NCI-H1694 (cell line): ENCODE measurements at places on chromosomes 5 and 9.

DNA sequence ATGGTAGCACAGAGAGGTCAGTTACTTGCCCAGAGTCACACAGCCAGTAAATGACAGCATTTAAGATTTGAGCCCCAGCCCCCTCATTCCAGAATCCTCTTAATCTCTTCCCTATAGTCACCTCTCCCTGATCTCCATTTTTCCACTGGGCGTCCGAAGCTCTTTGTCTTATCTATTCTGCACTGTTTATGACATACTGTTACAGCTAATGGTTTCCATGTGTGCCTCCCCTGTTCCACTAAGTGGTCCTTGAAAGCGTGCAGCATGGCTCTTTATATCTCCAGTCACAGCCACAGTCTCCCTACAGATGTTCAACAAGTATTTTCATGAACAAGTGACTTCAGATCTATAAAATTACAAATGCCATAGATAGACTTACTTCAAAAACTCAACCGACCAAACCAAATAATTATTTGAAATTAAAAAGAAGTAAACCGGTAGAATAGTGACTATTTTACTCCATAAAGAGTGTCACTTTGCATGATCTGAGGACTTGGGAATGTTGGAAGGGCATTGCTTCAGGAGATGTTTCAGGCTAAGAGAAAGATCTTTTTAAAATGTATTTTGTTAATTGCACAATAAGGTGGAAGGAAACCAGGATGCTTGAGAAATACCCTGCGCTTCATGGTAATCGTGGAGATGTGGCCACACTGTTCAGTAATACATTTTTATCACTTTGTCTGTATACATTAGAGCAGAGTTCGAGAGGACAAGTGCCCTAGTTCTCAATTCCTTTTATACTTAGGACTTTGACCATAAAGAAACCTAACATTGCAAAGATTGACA, 237.2 kb downstream of the FBXL7 start:
- DNase-seq: no peak

DNA sequence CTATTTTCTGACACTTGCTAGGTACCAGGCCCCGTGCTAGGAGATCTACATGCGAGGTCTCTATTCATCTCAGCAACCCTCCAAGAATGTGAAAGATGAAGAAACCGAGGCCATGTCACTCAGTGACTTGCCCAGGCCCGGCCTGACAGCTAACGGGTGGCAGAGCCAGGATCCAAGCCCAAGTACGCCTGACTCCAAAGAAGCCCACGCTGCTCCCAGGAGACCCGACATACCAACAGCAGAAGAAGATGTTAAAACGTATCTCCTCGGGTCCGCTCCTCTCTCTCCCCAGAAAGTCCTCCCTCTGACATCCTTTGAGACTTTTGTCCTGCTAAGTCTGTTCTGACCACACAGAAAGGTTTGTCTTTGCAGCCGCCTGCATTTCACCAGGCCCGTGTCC, 65.2 kb downstream of the CRB2 start:
- no peak for DNase-seq

- DNase-seq: no peak
Measured at GRCh38 chr9:18672706-18673105, 198.8 kb downstream of the ADAMTSL1 start.

DNA sequence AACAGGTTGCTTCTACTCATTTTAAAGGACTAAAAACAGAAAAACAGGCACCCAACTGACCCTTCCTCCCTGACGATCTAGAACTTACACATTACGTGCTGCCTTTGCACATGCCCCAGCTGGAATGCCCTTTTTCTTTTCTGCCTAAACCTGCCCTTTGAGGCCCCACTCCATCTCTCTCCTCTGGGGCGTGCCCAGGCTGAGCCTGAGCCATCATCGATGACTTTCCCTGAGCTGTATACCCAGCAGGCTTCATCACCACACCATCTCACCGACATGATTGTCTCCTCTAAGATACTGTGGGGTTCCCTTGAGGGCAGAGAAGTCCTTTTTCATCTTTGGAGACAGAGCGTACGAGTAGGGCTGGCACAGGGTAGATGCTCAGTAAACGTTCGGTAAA, 24.1 kb upstream of the GABBR2 start:
- DNase-seq: no peak

DNA sequence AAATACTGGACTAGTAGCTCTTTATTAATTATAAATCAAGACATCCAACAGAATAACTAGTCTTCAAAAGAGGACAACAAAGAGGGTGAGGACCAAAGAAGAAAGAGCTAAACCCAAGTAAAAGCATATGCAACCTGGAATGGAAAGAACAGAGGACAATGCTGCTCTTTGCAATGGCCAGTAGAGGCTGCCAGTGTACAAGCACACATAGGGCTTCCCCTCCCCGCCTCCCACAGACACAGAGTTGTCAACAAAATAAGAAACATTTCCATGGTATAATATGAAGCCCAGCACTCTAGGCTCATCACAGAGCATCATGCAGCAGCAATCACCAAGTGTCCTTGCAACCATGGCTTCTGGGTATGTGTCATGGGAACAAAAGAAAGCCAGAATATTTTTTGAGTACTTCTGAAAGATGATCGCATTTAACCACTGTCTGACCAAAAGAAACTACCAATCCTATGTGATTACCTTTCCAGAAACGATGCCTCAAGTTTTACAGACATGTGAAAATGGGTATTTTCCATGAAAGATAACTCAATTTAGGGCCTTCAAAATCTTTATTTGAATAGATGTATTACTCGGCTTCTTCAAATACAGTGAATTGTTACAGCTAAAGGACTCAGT, 58.1 kb downstream of the RFX3 start:
- peak; percentile 50 for DNase-seq

DNA sequence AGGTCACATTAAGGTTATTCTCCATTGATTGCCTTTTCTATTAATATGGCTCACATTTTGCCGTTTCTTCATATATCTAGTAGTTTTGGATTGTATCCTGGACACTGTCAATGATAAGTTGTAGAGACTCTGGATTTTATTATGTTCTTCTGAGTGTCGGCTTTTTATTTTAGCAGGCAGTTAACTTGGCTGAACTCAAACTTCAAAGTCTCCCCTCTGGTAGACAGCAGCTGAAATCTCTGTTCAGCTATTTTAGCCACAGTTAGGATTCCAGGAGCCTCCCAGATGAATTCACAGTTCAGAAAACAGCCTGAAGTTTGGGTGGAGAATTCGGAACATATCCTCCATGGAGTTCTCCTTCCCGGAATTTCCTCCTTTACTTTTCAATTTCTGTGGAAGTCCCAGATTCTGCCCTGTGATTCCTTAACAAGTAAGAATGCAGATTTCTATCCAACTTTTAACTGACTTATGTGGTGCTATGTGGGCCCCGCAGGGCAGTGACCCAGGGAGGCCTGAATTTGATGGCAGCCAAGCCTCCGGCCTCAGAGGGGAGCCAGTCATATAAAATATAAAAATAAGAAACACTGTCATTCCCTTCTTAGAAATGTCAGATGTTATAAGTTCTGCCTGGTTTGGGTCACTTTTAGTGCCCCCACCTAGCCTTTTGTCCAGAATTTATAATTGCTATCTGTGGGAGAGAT, 39.3 kb upstream of the MVB12B start:
- DNase-seq: no peak

GRCh38 chr9:90991953-90992352, 190.3 kb downstream of the SYK start:
- DNase-seq: no peak

DNA sequence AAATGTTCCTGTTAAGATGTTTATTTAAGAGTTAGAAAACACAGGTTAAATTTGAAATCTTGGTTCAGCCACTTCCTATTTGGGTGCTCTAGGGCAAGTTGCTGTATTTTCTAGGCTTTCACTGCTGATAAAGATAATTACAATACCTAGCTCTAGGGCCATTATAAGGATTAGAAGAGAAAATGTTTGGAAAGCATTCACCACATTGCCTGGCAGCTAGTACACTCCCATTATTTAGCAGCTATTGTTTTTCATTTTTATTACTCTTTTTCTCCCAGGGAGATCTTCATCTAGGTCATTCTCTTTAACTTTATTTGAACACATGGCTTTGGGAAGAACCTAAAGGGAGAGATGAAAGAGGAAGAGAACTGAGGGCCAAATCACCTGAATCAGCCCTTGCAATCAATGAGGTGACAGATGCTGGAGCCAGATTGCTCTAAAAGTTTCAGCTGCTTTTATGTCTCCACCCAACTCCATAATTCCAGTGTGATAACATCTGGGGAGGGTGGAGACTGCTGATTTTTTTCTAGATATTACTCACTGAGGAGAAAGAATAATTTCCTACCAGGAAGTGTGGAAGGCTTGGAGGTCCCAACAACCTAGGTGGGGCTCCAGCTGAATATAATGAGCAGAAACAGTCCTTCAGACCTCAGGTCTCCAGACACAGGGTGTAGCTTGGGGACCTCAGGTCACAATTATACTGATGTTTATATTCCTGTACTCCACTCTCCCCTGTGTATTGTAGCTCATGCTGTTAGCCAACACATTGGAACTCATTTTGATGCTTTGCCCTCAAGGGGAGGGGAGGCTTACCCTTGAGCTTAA, 640.0 kb downstream of the RAB3C start:
- DNase-seq: peak; percentile 61

- no peak for DNase-seq
Measured at GRCh38 chr5:172642486-172642885, 1.4 kb downstream of the NEURL1B start.

- DNase-seq: no peak
Measured at GRCh38 chr5:135391869-135392255, 7.2 kb downstream of the MACROH2A1 start.

DNA sequence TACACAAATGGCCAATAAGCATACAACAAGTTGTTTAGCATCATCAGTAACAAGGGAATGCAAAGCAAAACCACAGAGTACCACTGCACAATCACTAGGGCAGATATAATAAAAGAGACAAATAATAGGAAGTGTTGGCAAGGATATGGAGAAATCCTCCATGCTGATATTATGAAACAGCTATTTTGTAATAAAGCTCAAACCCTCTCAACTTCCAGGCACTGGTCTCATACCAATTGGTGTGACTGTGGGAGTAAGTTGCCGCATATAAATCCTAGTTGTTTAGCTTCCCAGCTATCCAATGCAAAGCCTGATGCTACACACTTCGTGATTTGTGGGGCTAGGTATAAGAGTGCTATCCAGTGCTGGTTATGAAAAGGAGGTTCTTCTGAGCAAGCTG, 88.6 kb downstream of the SMIM23 start:
- no peak for DNase-seq
